Sciatic nerve (tissue), 2 donors: ENCODE measurements at places on chromosomes 5 and 9.
A peak's percentile ranks its signal among the peaks of the same experiment; 100 is the strongest.

- DNase-seq = no peak
Observed at GRCh38 chr9:37034305-37034937, 353 bp upstream of the PAX5 start.

DNA sequence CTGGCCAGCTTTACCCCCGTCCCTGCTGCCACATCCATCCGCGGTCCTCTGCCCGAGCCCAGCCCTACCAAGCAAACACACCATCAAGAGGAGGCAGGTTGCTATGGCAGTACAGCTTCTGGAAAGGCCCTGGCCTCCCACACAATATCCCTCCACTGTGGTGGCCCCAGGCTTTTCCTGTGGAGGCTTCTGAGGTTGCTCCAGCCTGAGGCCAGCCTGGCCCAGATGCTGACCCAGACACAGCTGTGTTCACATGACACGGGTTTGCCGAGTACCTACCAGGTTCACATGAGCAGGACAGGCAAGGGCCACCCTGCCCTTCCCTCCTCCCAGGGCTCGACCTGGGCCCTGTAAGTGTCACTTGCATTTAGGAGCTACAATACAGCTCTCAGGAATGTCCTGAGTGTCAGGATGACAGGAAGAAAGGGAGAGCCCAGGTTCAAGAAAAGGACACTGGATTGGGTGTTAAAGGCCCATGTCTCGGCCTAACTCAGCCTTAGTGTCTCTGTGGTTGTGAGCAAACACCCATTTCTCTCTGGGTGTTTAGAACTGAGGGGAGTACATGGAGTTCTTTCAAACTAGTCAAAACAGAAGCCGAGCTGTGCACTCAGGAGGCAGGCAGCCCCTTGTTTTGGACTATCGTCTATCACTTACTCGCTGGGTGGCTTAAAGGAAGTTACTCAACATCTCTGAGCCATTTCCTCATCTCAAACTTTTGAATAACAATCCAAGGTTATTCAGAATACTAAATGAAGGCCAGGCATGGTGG, 40.2 kb downstream of the NAIF1 start:
- no peak for DNase-seq

- peak; percentile 53 for DNase-seq
Observed at GRCh38 chr9:37916471-37917312, 12.8 kb upstream of the SLC25A51 start.

GRCh38 chr9:128161215-128161902, 1.3 kb downstream of the BBLN start:
- DNase-seq = no peak

DNA sequence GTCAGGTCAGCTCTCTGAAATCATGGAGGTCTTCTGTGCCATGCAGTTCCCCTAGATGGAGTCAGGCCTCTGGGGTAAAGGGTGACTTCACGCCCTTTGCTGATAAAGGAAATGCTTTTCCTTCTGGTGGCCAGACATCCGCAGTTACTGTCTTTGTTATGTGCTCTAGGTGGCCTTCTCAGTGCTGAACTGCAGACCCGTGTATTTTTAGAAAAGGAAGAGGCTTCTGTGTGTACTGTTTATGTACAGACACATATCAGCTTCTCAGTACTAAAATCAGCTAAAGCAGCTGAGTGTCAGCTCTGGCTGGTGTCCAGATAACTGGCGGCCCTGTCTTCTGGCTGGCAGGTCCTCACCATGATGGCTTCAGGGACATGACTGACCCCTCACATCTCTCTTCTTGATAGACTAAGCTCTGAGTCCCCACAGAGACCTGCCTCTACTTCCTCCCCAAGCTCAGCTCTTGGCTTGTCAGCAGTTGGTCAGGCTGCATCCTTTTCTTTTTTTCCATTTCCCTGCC, 75.3 kb downstream of the ARHGAP26 start:
- DNase-seq = no peak

DNA sequence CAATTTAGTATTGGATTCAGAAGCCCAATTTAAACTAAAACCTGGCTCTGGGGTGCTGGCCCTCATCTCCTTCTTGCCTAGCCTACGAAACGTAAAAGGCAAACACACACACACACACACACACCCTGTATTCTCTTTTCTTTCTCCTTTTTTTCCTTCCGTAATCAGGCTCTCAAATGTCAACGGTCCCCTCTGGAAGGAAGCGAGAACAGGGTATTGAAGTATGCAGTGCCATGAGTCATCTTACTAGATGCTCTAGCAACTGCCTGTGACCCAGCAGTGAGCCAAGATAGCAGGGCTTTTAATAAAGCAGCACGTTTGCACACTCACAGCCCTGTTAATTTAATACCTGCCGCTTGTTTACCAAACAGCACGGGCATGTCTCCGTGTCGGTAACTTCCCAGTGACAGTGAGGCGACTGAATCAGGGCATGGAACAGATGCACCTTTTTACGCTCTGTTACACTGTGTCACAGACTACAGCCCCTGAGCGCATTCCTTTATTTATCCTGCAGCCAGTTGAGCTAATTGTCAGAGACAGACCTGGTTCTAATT, 243.8 kb downstream of the BNC2 start:
- no peak for DNase-seq

DNA sequence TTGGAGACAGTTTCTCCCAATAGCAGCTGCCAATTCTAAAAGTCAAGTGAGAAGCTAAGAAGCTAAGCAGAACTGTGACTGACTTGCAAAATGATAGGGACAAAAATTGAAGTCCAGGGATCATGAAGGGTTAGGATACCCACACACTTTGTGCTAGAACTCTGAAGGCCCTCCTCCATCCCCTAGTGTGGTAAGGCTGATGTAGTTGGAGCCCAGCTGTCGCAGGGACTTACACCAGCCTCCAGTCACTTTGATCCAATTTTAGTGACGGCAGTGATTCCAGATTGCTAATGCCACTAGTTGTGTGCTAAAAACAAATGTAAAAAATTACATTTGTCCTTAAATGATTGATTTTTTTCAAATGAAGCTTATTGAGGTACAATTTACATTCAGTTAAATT, 742.7 kb upstream of the ZNF608 start:
- no peak for DNase-seq

- no peak for DNase-seq
Observed at GRCh38 chr9:120965344-120966012, 38.9 kb upstream of the TRAF1 start.

DNA sequence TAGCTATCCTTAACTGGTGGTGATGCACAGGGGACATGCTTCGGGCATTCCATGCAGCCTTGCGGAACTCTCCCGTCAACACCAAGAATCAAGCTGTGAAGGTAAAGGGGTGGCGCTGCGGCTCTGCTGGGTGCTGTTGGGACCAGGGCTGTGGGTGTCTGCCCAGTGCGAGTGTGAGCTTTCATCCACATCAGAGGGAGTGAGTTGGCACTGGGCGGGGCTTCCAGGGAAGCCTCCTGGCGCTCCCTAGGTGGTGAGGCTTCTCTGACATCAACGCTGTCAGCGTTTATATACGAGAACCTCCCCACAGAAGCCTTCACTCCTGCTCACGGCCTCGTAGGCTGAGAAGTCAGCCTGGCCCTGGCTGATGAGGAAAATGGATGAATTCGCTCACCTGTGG, 11.7 kb downstream of the ARPC5L start:
- DNase-seq = no peak

DNA sequence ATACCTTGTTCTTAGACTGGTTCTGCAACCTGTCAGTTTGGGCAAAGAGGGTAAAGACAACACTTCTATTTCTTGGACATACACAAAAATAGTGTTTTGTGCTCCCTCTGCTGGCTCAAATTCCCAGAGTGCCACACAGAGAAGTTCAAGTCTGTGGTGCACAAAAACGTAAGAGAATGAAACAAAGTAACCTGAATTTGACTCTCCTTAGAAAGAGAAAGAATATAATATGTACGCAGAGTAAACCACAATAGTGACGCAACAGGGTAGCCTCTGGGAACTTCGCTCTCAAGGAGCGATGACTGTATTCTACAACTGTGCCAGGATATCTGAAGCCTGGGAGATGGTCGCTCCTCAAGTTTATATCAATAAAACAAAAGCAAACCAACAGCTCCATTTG, 18.5 kb downstream of the DDX31 start:
- DNase-seq = no peak

- DNase-seq = no peak
Observed at GRCh38 chr9:14061936-14062585, 251.9 kb downstream of the NFIB start.

GRCh38 chr9:9792144-9792857, 820.5 kb downstream of the PTPRD start:
- no peak for DNase-seq

- DNase-seq = no peak
Observed at GRCh38 chr9:8332871-8333270, 533.3 kb upstream of the DMAC1 start.

GRCh38 chr5:103389846-103390245, 131.3 kb downstream of the MACIR start:
- no peak for DNase-seq

DNA sequence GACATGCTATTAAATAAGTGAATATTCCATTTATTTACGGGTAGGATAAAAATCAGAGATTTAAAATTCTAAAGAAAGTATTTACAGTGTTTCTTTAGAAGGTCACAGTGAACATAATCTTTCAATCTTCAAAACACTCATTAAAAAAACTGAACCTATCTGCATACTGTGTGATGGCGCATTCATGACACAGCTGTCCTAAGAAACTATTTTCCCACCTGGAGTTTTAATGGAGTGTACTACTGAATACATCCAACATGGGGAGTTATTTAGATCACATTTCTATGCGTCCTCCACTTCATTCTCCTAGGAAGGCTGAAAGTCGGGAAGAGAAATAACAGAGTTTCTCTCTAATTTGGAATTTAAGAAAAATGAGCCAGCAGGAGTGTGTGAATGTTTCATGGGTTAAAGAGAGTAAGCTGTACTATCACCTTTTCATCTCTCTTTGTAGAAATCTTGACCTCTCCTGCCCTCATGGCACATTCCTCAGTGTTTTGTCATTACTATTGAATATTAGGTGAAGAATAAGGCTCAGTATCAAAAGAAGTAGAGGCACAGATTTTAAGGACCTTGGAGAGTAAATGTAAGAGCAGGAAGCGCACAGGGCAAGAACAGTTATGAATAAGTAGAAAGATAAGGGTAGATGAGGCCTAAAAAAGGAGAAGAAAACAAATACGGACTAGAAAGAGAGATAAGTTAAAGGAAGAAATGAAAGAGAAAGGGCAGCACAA, 551.2 kb upstream of the TUSC1 start:
- DNase-seq = no peak

DNA sequence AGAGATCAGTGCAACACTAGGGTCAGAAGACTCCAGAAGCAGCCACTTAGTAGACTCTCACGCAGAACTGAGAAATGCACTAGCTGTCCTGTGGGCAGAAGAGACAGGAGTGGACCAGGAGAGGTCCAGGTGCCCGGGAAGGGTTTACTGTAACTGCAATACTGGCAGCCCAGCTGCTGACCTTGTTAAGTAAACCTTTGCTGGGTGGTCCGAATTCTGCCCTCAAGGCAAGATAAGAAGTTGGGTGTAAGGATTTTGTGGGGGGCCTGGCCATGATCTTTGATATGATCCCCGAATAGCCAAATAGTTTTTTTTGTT, 91.3 kb downstream of the PDE6A start:
- DNase-seq = no peak

DNA sequence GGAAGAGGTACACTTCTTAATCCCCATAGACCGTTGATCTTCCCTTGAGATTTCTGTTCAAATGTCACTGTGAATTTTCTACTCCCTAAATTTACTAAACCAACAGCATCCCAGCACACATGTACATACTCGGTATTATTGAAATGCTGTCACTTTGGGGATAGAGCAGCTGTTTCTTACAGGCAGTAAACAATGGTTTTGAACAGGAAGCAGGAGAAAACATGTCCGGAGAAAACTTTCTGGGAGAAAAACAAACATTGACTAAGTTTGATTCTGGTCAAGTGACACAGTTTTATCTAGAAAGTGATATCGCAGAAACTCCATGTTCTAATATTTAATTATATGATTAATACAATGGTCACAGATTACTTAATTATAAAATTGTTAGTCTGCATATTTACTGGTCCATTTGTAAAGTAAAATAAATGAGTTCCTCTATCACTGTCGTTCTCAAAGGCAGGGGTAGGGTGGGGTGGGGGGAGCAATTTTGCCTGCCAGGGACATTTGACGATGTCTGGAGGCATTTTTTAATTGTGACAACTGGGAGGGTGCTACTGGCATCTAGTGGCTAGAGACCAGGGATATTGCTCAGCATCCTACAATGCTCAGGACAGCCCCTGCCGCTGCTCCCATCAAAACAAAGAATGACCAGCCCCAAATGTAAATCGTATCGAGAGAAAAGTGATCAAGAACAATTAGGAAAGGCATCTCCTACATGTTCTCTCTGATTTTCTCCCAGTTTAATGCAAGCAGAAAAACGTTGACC, 12.2 kb downstream of the TAS2R1 start:
- DNase-seq = no peak

GRCh38 chr5:113508756-113509155, 4.7 kb upstream of the YTHDC2 start:
- no peak for DNase-seq

DNA sequence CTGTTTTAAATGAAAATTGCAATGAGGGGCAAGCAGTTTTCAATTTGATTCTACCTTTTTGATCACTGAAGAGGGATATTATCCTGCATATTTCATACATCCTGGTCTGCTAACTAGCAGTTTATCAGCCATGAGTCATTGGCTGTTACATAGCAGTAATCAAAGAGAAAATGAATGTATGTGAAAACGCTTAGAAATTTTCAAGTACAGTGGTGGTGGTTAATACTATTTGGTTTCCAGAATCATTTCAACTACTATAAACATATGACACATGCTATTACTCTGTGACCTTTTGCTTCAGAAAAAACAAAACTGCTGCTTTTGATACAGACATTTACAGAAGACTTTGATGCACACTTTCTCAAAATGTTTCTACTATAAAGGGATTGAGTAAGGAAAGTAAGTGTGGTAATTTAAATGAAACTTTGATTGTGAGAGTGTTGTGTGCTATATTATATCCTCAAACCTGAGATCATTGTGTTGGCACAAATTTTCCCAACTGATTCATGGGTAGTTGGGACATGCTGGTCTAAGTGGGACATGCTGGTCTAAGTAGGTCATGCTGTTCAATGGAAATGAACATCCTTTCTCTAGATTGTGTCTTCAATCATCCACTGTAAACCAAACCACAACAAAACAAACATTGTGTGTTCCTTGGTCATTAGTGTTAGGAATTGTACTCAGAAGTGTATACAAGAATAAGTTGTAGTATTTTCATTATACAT, 5.1 kb downstream of the RNF14 start:
- DNase-seq = no peak
